SK-N-SH (cell line): ENCODE measurements at places on chromosomes 6 and 20. TPM values are rescaled to one million over a fixed set of nuclear protein-coding genes. Genes with fewer than 3 reads are reported as not detected.

DNA sequence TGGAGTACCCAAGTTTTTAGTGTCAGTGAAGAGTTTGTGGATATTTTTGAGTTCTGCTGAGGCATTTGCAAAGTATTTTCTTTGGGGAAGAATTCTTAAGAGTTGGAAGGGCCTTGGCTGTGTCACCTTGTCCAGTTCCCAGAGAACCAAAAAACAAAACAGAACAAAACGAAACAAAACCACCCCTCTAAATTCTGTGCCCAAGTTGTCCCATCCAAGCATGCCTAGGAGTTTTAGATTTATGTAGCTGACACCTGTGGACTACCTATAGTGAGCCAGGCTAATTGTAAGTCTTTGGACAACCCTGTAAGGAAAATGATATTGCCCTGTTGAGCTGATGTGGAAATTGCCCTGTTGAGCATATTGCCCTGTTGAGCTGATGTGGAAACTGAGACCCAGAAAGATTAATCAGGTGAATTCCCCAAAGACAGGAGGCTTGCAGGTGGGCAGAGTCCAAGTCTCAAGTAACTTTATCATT lies 1.0 kb upstream of the ECI2 start:
- DNase-seq, result no peak

GRCh38 chr6:27617700-27618689 lies 145.1 kb upstream of the ZNF184 start:
- no peak for DNase-seq

CST2 gene
- not detected in 2 replicates for polyA plus RNA-seq

GRCh38 chr6:88867841-88868731 lies 95.3 kb downstream of the RNGTT start:
- DNase-seq, result no peak

PACSIN1 gene
- 0.02 and 0.05 TPM in 2 replicates for polyA plus RNA-seq

DNA sequence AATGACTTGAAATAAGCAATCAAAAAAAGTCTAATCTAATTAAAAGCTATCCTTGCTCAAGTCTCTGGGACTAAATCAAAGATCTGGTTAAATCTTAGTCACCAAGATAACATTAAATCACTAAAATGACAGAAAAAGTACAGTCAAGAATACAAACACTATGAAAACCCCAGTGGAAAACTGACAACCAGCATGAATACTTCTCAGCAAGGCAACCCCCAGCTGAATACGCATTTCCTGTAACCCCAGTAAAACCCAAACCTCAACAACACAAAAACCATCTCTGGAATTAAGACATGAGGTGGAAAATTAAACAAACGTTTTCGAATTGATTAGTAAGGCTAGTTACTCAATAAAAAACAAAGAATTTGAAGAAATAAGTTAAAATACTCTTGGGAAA lies 23.7 kb upstream of the ZC3H12D start:
- no peak for DNase-seq

TRIM31 gene
- not detected in 2 replicates for polyA plus RNA-seq

DNA sequence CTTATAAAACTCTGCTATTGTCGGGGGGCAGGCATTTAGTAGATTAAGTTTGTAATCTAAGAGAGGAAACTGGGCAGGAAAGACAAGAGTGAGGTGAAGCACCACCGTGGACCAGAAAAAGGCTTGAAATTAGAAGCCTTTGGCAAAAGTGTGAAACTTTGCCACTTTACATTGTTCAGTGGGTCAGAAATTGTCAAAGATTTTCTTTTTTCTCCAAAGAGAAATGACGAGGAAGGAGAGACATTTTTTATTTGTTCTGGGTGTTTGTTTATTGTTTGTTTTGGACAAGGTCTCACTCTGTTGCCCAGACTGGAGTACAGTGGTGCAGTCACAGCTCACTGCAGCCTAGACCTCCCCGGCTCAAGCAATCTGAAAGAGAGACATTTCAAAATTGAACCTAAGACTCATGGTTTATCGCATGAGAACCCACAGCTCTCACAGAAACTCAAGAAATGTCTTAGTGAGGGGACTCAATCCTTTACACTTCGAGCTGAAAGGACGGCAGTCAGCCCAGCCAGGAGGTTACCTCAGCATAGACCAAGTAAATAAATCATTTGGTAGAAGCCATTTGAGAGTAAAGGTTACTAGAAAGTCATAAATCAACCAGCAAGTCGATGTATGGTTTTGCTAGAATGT lies 262.8 kb upstream of the TAB2 start:
- DNase-seq, result no peak
